ENCODE measurements at places on chromosomes 1 and 21.

GRCh38 chr1:66493731-66494130 is 40.2 kb upstream of the SGIP1 start:
- DNase-seq: no peak

DNA sequence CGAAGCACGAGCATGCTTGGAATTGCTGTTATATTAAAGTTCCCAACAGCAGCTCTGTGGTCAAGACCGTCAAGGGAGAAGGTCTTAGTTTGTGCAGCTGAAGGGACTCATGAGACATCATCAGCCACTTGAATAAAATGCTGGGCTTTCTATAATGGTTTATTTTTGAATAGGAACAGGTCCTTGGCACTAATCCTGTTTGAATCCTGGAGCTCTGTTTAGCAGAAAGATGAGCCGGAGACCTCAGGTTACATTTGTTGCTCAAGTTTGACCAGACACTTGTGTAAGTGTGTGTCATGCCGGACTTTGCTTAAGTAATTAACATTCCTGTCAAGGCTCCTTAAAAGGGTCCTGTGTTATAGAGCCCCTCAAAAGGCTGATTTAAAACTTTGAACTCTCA is 186.5 kb downstream of the ROR1 start:
- DNase-seq: no peak

DNA sequence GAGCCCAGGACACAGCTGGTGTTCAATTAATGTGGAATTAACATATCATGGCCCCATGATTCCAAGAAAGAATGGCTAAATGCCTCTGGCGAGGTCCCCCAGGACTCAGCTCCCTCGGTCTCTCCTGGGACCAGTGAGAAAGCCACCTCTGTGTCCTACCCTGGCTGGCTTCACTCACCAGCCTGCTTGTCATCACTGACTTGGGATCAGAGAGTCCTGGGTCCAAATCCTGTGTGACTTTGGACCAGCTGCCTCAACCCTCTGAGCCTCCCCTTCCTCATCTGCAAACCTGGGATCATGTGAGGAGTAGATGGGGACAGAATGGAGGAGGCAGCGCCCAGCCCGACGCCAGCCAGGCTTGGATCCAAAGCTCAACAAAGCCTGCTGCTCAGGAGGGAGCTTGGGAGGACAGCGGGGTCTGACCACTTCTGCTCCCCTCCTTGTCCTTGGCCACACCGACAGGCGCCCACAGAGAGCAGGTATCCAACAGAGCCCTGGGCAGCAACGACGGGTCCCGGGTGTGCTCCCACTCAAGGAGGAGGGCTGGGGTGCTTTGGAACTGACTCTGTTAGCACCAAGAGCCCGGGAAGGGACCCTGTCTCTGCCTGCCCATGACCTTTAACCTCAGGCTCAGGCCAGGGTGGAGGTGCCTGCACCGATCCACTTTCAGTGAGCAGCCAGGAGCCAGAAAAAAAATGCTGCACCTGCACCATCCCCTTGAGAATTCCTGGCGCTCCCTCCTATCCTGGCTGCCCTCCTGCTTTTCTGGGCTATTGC is 3.2 kb downstream of the SH2D5 start:
- no peak for DNase-seq

GRCh38 chr1:39270368-39270767 is 65.9 kb downstream of the MACF1 start:
- DNase-seq: no peak

GRCh38 chr1:58156124-58156468 is 390.4 kb downstream of the OMA1 start:
- no peak for DNase-seq

GRCh38 chr1:245345191-245345884 is 190.6 kb downstream of the KIF26B start:
- peak; percentile 4 for DNase-seq

DNA sequence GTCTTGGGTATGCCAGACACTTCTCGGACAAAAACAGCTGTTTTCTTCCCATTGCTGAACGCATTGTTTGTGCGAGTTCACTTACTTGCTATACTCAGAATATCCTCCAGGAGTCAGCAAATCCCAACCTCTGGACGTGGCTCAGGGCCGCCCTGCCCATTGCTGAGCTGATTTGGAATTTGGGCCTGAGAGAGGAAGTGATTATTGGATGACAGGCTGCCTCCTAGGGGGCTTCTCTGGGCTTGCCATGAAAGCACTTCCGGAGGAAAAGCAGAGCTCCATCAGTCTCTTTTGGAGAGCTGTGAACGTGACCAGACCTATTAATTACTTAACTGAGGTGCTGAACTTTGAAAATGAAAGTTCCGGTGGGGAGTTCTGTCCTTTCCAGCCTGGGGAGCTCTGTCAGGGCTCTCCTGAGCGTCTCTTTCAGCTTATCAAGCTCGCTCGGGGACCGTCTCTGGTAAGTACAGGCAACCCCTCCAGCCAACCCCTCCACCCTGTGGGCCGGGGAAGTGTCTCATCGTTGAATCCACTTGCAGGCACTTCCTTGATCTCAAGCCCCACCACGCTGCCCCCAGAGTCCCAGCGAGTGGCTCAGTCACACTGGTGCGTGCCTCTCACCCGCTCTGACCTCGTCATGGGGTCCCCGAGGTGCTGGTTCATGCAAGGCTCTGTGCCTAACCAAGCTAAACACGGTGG is 76.9 kb downstream of the CLIC6 start:
- peak; percentile 40 for DNase-seq

- DNase-seq: no peak
Measured at GRCh38 chr1:227774821-227775661, 39.8 kb downstream of the SNAP47 start.

DNA sequence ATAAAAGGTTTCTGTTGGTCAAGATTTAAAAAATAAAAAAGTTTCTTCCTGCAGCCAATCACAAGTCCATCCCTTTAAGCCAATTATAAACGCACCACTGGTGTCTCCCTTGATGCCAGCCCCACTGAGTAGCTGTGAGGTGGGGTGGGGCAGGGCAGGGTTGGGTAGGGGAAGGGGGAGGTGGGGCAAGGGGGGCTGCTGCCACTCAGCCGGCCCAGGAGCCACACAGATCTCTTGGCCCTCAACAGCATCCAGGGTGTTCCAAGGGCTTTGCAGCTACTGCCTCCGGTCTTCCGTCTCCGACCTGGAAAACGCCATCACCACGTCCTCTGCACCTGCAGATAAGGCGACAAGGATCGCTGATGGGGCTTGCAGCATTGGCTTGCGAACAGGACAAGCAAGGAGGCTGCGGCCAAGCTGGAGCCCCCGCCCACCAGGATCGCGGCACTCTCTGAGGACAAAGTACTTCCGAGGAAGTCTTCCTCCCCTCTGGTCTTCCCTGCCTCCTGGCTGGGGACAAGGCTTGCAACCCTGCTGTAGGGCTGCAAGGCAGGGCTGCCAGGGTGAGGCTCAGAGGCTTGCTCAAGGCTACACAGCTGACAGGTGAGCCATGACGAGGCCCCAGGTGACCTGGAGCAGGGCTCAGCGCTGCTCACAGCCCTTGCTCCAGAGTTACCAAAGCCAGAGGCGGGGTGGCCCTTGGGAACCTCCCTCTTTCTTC is 26.8 kb upstream of the CLSTN1 start:
- no peak for DNase-seq

DNA sequence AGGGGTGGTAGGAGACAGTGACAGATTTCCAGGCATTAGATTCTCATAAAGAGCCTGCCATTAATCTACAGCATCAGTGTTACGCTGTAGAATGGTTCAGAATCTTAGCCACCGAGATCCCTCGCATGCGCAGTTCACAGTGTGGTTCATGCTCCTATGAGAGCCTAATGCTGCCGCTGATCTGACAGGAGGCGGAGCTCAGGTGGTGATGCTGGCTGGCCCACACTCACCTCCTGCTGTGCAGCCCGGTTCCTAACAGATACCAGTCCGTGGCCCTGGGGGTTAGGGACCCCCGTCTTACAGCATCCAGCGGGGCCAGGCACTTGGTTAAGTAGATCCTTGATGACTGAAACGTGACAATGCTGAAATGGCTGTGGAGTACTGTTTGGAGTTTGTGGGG is 163.6 kb upstream of the C1orf21 start:
- no peak for DNase-seq

GRCh38 chr1:43930168-43930948 is 3.2 kb upstream of the ARTN start:
- DNase-seq: no peak

GRCh38 chr1:226082959-226083301 is 20.4 kb downstream of the H3-3A start:
- no peak for DNase-seq
